Heart right ventricle (tissue), 16 donors: ENCODE measurements at places on chromosomes 3 and 15. TPM values are rescaled to one million over a fixed set of nuclear protein-coding genes. Genes with fewer than 3 reads are reported as not detected.

DNA sequence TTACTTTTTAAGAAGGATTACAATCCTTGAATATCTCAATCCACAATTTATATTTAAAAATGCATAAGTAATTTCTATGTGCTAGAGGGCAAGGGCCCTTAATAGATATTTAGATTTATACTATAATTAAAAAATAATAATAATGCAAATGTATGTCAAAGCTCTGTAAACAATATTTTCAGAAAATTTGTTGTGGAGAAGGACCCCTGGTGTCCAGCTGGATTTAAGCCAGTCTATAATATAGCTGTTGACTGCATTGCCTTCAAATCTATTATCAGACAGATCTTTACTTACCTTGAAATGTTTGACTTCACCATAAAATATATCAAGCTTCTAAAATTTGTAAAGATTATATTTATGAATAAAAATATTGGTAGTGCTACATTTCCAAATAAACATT, 65.6 kb downstream of the ZBTB20 start:
- no peak for DNase-seq

GRCh38 chr3:37028329-37028728, 35.0 kb downstream of the MLH1 start:
- peak; percentile 40 for DNase-seq

GRCh38 chr3:149588909-149589308, 68.9 kb downstream of the WWTR1 start:
- no peak for DNase-seq

GRCh38 chr3:68004091-68004490, 349.7 kb upstream of the SUCLG2 start:
- no peak for DNase-seq

GRCh38 chr3:62363275-62363674, 10.1 kb downstream of the FEZF2 start:
- DNase-seq, result no peak

DNA sequence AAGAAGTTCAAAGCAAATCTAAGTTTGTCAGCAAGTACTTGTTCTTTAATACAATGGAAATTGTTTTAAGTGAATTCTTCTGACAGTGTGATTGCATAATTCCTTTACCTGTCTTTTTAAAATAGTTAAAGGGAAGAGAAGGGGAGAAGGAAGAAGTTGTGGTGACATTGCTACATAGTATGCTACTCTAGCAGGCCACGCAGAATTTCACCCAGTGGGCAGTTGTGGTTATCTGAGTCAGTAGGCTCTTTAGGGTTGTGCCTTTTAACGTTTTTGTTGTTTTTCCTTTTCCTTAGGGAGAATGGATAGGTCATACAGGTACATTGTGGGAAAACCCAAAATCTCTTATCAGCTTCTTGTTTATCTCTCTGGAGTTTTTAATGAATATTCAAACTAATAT, 40.4 kb downstream of the KIF15 start:
- DNase-seq, result no peak

The SLC24A5 gene
- total RNA-seq, result not detected

The P2RY14 gene
- total RNA-seq, result 2.2 TPM

The PIAS1 gene
- total RNA-seq, result 34.1 TPM
